ENCODE measurements at places on chromosomes 11 and 22.

DNA sequence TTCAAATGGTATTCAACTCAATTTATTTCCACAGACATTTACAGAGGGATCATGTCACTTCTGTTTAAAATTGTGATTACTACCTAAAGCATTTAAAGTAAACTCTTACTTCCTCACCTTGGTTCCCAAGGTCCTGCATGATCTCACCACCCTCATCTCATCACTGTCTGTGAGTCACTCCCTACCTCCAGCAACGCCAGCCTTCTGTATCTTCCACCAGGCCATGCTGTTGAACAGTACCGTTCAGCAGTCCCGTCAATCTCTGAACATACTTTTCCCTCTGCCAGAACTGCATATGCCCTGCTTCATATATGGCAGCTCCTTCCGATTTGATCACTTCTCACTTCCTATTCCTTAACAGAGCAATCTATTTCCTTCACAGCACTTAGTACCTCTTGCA lies 2.0 kb downstream of the FBXO3 start:
- DNase-seq, result no peak

DNA sequence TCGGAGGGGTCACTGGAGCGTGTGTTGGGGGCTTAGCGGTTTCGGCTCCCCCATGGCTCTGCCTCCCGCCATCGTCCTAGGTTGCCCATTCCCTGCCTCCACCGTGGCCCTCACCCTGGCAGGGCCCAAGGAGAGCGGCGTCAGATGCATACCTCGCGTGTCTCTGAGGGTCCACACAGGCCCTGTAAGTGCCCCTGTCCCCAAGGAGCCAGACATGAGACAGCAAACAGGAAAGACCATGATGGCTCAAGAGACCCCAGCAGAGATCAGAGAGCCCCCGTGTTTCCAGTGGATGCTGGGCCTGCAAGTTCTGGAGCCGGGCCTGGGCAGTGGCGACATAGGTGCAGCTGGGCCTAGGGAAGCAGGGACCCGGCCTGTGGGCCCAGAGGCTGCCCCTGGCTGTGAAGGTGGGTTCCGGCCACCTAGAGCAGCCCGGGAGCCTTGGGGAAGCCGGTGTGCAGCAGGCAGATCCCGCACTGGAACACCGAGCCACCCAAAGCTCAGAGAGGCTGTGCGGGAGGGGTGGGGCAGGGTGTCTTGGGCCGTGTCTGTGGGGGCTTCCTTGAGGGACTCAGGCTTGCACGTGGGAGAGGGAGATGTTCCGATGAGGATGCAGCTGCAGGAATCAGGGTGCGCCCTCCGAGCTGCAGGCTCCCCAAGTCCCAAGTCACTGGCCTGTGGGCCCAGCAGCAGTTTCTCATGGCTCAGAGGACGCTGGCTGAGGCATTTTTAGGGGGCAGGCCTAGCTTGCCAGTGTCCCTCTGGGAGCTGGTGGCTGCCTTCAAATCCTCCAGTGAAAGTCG lies 126.4 kb downstream of the KCNQ1OT1 start:
- DNase-seq, result no peak

GRCh38 chr11:88359541-88359940 lies 22.0 kb upstream of the CTSC start:
- no peak for DNase-seq

GRCh38 chr22:46865052-46865434 lies 102.6 kb downstream of the TBC1D22A start:
- DNase-seq, result no peak

- DNase-seq, result no peak
These were observed 36.5 kb downstream of the APOL1 start for GRCh38 chr22:36289406-36289870.

DNA sequence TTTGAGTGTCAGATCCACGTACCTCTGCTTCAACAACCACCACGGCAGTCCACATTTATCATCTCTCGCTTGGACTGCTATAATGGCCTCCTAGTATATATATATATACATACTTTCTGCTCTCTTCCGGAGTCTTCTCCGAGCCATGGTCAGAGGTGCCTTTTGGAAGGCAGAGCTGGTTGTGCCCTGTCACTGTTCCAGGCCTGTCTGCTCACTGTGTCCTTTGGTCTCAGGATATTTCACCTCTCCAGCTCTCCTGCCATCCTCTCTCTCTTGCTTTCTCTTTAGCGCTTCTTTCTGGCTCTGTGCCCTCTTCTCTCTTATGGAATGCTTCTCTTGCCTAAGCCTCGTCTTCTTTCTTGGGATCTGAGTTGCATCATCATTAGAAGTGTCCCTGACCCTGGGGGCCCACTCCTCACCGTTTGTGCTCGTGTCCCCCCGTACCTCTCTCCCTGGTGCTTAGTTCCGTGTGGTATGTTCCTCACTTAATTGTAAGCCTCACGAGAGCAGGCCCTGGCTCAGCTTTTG lies 86.1 kb upstream of the RASSF10 start:
- no peak for DNase-seq

DNA sequence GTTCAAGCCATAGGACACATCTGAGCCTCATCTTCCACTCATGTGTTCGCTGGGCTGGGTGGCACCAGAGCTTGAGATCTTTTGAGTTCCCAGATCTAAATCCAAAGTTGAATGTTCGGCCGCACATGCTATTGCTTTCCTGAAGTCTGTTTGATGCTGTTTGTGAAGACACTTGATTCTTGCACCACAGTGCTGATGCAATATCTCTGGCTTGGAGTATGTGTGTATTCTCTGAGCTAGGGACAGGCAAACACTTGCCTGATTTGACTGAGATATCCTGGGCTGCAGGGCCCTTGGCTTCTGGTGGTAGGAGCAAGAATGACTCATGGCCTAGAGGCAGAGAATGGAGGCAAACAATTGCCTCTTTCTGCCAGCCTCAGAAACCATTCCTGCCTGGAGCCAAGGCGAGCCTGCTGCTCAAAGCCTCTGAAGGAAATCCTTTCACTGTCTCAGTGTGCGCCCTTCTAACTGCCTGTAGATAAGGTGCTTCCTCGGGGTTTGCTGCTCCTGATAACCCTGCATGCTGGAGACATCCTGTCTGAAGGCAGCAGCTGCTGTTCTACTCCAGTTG lies 73.0 kb downstream of the CYB5R2 start:
- no peak for DNase-seq

DNA sequence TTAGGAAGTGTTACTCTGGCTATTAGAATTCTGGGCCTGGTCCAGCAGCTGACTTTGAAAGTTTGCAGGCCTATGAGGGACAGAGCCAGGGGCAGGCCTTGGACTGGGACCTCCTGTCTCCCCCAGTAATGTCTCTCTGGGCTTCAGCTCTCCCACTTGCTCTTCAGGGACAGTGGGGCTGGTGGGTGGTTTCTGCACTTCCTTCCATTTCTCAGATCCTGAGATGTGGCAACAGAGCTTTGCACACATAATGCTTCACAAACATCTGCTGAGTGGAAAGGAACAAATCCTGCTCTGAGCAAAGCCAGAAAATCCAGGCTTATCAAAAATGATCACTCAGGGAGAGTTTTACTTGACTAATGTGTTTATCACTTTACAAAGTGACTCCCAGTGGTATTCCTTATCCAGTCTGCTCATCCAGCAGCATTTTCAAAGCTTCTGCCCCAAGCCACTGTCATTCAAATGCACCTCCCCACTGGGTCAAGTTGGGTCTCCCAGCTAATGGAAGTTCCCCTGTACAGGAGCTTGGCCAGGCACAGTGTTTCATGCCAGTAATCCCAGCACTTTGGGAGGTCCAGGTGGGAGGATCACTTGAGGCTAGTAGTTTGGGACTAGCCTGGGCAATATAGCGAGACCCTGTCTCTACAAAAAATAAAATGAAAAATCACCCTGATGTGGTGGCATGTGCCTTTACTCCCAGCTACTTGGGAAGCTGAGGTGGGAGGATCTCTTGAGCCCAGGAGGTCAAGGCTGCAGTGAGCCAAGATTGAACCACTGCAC lies 13.5 kb upstream of the OSBP2 start:
- DNase-seq, result no peak

DNA sequence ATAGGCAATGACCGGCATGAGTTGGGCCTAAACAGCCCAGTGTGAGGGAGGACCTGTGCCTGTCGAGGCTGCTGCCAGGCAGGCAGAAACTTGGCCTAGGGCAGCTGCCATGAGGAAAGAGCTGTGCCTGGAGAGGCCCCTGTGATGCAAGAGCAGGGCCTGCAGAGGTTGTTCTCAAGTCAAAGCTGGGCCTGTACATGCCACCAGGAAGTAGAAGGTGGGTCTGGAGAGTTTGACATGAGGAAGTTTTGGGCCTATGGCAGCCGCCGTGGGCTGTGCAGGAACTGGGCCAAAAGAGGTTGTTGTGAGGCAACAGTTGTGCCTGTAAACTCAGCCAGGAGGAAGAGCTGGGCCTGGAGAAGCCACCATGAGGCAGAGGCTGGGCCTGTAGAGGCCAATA lies 43.2 kb downstream of the OR4C45 start:
- DNase-seq, result no peak

DNA sequence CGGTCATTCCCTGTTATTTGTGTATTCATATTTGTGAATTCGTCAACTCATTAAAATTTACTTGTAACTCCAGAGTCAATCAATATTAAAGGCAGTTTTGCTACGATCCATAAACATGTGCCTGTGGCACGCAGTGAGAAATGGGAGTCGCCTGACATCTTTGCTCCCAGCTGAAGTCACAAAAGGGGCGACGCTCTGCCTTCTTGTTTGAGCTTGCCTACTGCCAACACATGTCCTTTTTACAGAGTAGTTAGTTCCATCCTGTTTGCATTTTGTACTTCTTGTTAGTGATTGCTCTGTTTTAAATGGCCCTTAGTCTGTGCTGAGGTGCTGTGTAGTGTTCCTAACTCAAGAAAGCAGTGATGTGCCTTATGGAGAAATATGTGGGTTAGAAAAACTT lies 305.3 kb downstream of the ETS1 start:
- DNase-seq, result no peak

- DNase-seq, result no peak
These were observed 47.2 kb upstream of the BLID start for GRCh38 chr11:122163053-122163819.

DNA sequence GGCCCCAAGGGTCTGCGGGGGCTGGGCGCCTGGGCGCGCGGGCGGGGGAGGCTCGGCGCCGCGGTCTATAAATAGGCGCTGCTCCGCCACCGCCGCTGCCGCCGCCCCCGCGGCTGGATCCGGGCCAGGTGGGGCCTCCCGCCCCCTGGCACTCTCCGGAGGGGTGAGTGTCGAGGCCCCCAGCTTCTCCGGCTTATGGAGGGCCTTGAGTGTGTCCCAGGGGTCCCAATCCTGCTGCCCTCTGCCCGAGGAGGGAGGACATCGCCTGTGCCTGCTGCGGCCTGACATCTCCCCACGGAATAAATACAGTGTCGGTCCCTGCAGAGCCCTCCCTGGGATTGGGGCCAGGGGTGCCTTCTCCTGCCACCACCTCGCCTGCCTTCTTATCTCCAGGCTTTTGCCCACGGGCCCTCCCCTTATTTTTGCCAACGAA lies 4.3 kb upstream of the GP1BB start:
- no peak for DNase-seq

DNA sequence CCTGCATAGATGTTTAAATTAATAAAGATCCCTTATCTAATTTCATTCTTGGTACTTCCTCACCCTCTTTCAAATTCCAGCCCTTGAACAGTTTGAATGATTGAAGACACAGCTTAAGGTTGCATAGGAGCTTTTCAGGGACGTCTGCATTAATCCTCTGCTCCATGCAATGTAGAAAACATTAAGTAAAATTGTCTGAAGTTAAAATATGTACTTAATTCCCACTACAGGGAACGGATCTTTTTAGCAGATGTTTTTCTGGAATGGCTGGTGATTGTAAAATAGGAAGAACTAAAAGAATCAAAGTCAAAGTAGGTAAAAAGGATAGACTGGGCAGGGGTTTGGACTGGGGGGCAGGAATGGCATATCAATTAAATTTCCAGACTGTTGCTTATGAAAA lies 58.9 kb downstream of the ABTB2 start:
- no peak for DNase-seq

DNA sequence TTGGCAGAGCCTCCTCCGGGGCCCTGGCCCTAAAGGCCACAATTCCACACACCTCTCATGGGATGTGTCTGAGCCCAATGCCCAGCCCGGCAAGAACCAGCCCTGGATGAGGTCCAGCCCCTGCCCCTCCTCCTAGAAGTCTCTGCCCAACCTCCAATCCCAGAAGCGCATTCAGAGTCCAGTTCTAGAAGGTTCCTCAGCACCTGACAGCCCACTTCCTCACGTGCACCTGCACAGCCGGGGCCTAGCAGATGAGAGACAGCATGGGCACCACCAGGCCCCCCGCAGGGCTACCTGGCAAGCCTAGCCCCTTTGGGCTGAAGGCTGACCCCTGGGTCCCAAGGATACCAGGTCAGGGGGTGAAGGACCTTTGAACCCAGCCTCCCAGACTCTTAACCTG lies 11.5 kb upstream of the CDKN1C start:
- DNase-seq, result no peak

DNA sequence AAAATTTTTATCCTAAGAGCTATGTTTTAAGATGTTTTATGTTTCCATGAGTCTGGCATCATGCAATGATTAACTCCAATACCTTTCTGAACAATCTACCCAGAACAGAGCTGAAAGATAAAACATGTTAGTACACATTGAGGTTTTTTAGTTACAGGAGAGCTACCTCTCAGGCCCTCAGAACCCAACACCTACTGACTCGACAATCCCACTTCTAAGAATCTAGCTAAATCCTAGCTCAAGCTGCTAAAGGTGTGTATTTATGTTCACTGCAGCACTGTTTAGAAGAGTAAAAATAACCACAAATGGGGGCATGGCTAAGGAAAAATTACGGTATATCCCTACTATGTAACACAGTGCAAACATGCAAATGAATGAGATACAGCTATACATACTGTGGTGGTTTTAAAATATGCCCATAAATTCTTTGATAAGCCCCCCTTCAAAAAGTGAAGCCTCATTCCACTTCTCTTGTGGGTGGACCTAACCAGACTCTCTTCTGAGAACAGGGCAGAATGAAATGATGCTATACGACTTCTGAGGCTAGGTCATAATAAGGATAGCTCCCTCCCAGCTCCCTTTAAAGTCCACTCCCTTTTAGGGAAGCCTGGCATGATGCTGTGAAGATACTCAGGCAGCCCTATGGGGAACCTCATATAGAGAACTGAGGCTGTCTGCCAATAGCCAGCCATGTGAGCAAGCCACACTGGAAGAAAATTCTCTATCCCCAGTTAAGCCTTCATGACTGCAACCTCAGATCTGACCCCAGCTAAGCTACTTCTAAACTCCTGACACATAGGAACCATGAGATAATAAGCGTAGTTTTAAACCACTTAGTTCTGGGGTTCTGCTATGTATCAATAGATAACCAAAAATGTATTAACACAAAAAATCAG lies 29.5 kb downstream of the TMEM123 start:
- DNase-seq, result no peak

DNA sequence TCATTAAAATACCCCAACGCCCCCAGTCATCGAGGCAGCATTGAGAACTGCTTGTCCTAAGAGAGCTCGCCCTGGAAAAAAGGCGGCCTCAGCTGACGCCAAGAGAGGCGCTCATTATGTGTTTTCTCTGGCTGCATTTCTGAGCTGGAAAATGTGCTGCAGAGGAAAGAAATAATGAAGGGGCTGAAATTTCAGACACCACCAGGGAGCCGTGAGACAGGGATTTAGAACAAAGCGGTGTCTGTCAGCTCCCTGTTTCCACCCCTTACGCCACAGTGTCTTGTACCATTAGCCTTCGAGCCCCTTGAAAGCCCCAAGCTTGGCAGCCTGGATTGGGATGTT lies 14.4 kb downstream of the USH1C start:
- no peak for DNase-seq

- DNase-seq, result no peak
These were observed 32.5 kb downstream of the AHNAK start for GRCh38 chr11:62514151-62514550.
